BE2C (cell line): ENCODE measurements at places on chromosomes 6 and 20.

DNA sequence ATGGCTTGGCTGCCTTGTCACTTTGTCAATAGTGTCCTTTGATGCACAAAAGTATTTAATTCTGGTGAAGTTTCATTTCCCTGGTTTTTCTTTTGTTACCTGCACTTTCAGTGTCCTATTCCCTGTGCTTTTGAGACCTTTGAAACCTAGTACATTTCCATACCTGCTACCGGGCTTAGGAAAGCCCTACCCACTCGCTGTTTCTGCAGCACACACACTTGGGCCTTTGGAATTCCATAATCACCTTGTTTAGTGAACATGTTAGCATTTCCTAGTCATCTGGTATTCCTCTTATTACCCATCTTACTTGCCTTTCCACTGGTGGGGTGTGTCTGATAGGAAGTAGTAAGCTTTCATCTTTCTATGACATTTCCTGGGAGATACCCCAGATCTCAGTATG is 19.3 kb upstream of the SYNDIG1 start:
- no peak for DNase-seq

- DNase-seq: no peak
Measured at GRCh38 chr6:44115866-44116265, 11.4 kb downstream of the MRPL14 start.

- no peak for DNase-seq
Measured at GRCh38 chr20:36066777-36067176, 87.8 kb upstream of the EPB41L1 start.

GRCh38 chr6:154071711-154072110 is 32.7 kb downstream of the OPRM1 start:
- DNase-seq: no peak

GRCh38 chr6:159995405-159995804 is 26.5 kb downstream of the IGF2R start:
- DNase-seq: no peak

DNA sequence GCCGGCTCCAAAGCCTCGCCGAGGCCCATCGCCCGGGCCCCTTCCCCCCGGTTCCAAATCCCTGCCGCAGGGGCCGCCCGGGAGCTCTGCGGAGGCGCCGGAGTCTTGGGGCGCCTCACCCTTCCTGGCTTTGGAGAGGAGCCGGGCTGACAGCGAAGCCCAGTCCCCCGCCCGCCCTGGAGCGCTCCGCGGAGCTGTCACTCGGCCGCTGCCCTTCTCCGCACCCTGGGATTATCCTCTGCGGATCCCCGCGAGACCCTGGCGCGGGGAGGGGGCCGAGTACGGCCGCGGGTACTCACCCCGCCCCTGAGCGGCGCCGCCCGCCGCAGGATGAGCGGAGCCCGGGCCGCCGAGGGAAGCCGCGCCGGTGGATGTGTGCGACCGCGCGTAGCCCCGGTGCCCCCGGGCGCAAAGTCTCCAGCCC is 343 bp downstream of the SNAP91 start:
- peak; percentile 62 for DNase-seq

GRCh38 chr6:341914-342831 is 49.4 kb upstream of the IRF4 start:
- DNase-seq: no peak

GRCh38 chr6:167552961-167553735 is 228.3 kb downstream of the TTLL2 start:
- DNase-seq: no peak

DNA sequence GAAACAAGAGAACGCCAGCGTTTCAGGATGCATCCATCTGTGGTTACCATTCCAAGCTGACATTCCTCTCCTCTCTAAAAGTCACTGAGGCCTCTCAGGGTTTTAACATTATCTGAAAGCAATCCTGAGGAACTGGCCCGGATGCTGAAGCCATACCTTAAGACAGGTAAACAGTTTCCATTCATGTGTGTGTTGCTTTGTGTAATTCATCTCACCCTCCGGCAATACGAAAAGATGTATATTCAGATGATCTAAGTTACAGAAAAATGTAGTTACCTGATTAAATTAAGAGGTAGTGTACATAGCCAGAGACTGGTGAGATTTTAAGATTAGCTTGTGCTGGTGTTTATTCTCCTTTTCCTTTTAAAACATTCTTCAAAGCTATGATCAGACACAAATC is 68.4 kb upstream of the BACH2 start:
- DNase-seq: no peak

DNA sequence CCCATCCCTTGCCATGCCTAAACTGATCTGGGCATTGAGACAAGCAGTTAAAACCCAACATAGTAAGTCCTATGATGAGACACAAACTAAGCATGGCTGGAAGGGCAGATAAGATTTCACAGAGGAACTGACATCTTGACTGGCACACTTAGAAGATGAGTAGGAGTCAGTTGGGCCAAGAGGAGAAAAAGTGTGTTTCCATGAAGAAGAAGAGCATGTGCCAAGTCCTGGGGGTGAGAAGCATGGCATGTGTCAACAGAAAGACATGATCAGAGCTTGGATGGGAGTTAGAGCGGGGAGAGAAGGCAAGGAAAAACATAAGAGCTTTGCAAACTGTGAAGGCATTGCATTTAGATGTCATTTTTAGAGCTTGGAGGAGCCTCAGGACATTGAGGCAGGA is 68.0 kb downstream of the ESR1 start:
- no peak for DNase-seq

GRCh38 chr6:89527634-89528033 is 94.7 kb downstream of the ANKRD6 start:
- no peak for DNase-seq

DNA sequence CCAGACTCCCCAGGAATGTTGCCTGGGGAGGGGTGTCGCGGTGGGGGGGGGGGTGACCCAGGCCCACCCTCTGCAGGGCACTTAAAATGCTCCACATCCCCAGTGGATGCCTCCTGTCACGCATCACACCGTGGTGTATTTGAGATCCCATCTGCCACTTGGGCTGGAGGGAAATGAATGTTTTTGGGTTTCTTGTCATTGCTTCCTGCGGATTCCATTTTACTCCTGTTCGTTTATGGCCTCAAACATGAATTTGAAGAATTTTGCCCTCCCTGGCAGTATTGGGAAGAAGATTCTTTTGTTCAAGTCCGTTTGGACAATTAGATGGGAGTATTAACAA is 544 bp upstream of the KHDC1 start:
- DNase-seq: no peak

DNA sequence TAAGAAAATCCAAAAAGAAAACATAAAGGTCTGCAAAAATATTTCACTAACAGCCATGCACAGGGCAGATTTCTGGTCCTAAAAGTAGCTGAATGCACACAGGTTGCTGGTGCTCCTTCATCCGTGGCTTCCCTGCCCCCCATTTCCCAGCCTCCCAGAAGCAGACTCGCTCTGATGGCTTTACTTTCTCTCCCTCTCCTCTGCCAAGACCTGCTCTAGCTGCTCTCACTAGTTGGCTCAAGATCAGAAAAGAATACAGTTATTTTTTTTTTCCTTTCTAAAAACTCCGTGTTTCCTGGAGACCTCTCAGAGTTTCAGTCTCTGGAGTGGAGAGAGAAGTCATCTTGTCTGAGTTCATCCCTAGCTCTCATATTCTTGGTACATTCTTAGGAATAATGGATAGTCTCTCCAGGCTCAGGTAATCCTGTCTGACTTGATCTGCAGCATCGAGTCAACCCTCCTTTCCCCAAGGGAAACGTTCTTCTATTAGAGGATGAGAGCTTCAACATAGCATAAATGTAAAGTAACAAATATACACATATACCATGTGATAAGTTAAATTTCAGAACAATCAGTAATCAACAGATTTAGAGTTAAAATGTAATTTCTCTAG is 214.2 kb downstream of the TBC1D7 start:
- DNase-seq: no peak

- DNase-seq: no peak
Measured at GRCh38 chr6:168361766-168362165, 42.2 kb upstream of the DACT2 start.

- no peak for DNase-seq
Measured at GRCh38 chr6:99821164-99821563, 172.9 kb downstream of the MCHR2 start.

- DNase-seq: no peak
Measured at GRCh38 chr6:55954436-55954835, 79.0 kb upstream of the BMP5 start.

DNA sequence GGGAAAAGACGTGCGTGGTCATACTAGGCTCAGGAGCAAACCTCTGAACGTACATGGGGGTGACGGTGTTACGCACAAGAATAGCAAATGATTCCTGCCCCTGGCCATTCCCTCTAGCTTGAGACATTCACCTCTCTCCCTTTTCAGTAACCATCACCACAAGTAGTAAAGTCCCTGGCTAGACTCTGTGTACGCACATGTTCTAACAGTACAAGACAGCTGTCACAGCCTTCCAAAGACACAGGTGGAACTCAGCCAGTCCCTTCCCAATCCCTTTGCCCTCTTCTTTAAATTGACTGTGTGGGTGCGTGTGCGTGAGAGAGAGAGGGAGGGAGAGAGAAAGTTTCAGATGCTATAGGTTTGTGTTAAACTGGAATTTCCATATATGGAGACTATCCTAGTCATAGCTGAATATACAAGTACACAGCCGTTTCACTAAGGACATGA is 67.3 kb downstream of the LY86 start:
- no peak for DNase-seq

DNA sequence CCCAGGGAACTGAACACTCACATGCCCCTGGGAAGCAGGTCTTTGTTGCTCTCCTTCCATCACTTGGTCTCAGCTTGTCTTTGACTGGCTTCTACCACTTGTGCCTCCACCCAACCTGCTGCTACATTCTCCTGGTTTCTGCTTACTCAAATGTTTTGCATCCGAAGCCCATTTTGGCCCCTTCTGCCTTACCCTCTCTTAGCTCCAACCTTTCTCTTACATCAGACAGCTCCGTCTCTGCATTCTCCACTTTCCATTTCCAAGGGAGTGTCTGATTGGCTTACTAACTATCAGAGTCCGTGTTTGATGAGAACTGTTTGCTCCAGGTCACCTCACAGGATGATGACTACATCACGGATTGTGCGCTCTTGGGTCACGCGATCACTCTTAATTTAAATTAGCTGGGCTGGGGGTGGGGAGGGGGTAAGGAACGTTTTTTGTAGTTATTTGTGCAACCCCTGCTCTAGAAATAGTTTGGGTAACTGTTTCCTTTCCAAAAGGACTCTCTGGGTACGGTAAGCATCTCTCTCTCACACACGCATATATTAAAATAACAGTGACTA is 844 bp upstream of the ABRACL start:
- DNase-seq: no peak

GRCh38 chr6:155782320-155782731 is 326.7 kb upstream of the NOX3 start:
- no peak for DNase-seq

- DNase-seq: no peak
Measured at GRCh38 chr20:49595811-49596561, 28.0 kb upstream of the PTGIS start.

DNA sequence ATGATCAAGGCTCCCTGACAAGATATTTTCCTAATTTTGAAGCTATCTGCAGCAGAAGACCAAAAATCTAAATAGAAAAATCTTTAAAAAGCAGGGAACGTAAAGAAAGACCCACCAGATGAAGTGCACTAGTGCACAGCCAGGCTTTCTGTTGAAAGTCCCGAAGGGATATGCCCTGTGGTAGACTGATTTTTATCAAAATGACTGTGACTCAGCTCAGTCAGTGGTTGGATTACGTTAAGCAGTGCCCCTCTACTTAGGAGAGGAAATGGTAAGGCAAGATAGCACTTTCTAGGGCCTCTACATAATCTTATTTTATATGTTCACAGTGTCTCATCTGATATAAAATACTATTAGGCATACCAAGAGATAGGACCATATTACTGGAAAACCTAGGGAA is 123.4 kb upstream of the RAB32 start:
- no peak for DNase-seq

- DNase-seq: no peak
Measured at GRCh38 chr6:33439956-33440648, 14.3 kb upstream of the ZBTB9 start.

DNA sequence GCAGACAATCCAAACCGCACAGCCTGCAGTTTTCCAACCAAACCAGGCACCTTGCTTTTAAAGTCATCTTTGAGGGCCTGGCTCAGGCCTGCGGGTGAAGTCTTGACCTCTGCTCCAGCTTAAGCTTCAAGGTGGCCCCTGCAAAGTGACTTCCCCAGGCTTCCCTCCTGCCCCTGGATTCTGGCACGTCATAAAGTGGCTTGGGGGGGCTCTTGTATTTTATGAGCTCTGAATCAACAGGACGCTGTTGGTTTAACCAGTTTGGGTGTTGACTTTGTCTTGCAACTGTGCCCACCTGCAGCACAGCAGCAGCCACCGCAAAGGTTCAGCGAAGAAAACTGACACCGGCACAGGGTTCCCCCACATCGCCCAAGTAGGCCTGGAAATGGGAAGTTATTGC is 81.2 kb downstream of the NFATC2 start:
- no peak for DNase-seq

DNA sequence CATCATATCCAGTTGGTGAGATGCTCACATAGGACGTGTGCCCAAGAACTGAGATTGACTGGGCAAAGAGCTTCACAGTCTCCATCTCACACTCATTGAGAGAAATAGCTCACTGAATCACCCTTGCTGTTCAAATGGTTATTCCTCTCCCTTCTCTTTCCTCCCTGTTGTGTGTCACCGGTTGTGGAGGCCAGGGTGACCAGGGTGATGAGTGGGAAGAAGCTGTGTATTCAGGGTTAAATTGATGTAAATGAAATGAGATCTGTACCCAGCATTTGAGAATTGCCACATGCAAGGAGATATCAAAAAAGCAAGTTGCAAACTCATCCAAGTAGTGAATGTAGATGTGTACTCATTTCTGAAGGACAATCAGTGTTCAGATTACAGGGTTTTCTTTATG is 36.6 kb upstream of the VAPB start:
- no peak for DNase-seq

- DNase-seq: no peak
Measured at GRCh38 chr20:25460566-25461280, 53.2 kb downstream of the GINS1 start.

DNA sequence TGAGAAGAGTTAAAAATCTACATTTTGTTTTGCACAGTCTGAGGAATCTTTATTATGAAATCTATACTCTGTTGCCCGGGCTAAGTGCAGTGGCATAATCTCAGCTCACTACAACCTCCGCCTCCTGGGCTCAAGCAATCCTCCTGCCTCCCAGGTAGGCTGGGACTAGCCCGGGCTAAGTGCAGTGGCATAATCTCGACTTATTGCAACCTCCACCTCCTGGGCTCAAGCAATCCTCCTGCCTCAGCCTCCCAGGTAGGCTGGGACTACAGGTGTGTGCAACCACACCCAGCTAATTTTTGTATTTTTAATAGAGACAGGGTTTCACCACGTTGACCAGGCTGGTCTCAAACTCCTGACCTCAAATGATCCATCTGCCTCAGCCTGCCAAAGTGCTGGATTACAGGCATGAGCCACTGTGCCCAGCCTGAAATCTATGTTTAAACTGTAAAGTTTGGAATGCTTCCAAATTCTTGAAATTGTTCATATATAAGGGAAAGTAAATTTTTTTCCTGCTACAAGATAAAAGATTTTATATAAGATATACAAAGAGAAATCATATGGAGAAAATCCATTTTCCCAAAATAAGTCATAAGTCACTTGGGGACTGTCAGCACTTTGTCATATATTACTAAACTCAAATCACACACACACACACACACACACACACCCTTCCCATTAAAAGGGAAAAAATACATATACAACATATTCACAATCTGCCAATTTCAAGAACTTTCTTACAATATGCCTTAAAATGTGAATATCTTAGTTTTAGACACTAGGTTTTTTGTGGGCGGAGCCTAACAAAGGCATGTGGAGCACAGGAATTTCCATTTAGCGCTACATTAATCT is 19.4 kb downstream of the PTPRK start:
- no peak for DNase-seq
